Natural killer cell (primary cell): ENCODE measurements at places on chromosomes 7 and 10. TPM values are rescaled to one million over a fixed set of nuclear protein-coding genes. Genes with fewer than 3 reads are reported as not detected.
A peak's percentile ranks its signal among the peaks of the same experiment; 100 is the strongest.

The GPRIN2 gene
- not detected for total RNA-seq

DNA sequence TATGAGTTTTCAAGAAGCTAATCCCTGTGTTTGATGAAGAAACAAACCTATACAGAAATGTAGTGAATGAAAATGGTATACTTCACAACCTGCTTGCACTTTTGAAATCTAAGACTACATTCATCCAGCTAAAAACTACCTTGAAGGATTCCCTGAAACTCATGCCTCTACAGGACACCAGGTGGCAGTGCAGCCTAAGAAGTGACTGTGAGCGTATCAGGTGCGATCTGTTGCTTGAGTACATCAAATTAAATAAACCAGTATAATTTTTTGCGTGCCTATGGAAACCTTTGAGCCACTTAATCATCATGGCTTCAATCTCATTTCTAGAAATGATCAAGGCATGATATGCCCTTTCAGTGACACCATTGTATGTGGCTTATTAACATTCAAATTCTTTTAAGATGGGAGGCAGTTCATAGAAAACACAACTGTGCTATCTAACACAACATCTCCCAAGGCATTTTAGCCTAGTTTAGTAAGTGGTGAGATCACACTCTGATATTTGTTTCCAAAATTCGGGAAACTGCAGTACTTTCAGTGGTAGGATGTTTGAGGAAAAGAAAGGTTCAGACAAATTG, 57.4 kb downstream of the PPP1R17 start:
- DNase-seq: peak; percentile 38

DNA sequence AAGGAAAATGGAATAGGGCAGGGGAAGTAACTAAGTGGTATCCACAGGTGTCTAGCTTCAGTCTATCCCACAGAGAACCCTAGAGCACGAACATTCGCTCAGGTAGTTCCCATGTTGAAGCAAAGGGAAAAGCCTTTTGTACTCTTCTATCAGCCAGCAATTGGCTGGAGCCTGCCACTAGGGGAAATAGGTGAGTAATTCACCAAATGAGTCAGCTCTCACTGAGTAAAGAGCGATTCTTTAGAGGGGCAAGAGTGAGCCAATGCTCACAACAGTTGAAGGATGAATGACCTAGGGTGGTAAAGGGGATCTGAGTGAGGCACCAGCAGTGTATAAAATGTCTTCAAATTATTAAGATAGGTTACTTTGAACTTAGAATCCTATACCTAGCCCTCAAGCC, 94.1 kb upstream of the ZNF800 start:
- no peak for DNase-seq

- no peak for DNase-seq
Observed at GRCh38 chr10:127916826-127917225, 9.9 kb downstream of the PTPRE start.

DNA sequence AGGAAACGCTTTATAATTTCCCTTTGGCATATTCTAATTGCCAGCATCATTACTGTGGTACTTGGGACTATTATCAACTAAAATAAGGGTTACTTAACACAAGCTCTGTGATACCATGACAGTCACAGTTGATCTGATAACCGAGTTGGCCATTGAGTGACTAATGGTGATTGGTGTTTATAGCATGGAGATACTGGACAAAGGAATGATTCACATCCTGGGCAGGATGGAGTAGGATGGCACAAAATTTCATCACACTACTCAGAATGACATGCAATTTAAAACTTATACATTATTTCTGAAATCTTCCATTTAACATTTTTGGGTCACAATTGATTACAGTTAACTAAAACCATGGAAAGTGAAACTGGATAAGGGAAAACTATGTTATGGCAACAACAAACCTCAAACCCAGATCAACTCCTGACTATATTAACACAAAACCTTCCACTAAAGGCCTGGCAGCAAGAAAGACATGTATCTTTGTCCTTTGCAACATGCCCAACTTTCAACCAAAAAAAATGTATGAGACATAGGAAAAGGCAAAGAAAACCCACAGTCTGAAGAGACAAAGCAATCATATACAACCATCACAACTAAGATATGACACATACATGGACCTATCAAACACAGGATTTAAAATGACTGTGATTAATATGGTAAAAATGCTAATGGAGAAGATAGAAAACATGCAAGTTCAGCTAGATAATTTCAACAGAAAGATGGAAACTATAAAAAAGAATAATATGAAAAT, 208.5 kb upstream of the NRP1 start:
- DNase-seq: no peak
